T47D (cell line): ENCODE measurements at places on chromosomes 6 and 20.

DNA sequence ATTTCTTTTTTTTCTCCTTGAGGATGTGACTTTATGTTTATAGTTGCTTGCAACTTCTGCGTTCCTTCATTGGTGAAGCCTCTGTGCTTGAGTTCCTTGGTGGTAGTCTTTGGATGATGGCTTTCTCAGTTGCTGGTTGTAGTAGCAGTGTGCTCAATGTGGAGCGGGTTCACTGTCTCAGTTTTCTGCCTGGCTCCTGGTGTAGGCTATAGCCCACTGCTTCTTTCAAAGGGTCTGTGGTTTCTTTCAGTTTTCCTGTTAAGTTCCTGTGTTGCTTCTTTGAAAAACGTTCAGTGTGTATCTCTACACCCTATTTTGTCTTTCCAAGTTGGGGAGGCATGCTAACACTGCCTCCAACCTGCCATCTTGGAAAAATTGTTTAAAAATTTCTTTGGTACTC, 33.9 kb upstream of the ZBTB24 start:
- DNase-seq, result no peak

DNA sequence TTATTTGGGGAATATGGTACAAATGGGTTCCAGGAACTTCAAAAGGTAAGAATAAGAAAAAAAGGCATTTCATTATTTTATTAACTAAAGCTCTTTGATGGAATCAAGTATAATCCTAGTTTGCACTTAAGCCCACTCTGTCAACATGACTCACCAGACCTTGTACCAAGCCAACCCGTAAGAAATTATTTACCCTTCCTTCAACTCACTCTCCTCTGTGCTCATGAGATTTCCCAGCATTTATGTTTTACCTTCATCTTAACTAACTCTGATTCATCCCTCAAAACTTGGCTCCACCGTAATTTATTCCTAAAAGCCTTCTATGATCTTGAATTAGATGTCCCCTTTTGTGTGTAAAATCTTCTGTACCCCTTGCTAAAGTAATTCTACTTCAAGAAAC, 308.7 kb downstream of the PKHD1 start:
- DNase-seq, result no peak

- no peak for DNase-seq
Measured at GRCh38 chr20:63140514-63141433, 75.2 kb downstream of the YTHDF1 start.

- no peak for DNase-seq
Measured at GRCh38 chr20:40816039-40816352, 127.0 kb upstream of the MAFB start.

DNA sequence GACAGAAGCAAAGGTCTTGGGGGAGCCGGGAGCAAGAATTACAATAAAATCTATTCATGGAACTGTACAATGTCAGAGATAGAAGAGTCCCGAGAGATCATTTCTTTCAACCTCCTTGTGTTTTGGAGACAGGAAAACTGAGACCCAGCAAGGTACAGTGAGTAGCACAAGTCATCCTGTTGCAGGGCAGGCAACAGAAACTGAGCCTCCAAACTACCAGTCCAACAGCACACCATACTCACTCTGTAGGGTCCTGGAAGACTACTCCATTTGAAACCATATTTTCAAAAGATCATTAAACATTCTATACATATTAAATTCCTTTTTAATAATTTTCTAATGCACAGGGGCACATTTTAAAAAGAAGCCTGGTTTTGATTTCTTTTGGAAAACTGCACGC, 14.4 kb downstream of the ATXN1 start:
- DNase-seq, result no peak

DNA sequence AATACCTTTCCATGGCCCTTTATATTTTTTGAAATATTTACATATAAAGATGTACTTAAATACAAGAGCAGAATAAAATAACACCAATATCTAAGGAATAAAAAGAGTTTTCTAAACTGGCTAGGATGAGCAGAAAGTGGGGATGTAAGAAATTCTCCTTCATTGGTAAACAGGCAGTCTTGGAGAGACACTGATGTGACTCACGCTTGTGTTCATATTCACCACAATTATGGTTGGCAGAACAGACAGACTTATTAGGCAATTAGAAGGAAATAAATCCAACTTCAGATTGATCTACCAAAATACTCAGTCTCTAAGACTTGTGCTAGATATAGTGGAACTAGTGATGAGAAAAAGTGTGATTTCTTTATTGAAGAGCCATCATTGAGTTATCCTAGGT, 463.7 kb downstream of the CDC5L start:
- no peak for DNase-seq

- no peak for DNase-seq
Measured at GRCh38 chr20:37296371-37296770, 6.9 kb downstream of the MANBAL start.

- DNase-seq, result no peak
Measured at GRCh38 chr6:41477572-41477971, 68.6 kb upstream of the FOXP4 start.

GRCh38 chr6:28349344-28349891, 329 bp upstream of the ZKSCAN3 start:
- DNase-seq, result no peak

- DNase-seq, result no peak
Measured at GRCh38 chr6:48397887-48398286, 286.9 kb upstream of the PTCHD4 start.

DNA sequence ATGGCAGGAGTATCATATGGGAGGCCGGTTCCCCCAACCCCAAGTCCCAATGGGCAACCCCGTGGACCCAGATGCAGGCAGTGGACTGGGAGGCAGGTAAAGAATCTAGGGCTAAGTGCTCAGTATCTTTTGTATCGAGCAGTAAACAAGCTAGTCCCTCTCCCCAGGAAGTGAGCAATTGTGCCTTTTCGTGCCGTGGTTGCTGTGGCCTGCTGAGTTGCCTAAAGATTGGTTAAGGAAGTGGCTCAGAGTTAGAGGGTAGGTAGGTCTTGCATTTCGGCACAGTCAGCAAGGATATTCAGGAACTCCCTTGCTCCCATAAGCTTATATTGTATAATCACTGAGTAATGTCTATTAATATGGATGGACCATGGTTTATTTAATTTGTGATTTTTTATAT, 1.3 kb upstream of the DNAH8 start:
- DNase-seq, result no peak
